ENCODE measurements at places on chromosomes 3 and 15.

GRCh38 chr3:72082776-72083462 is 298.0 kb upstream of the PROK2 start:
- no peak for DNase-seq

DNA sequence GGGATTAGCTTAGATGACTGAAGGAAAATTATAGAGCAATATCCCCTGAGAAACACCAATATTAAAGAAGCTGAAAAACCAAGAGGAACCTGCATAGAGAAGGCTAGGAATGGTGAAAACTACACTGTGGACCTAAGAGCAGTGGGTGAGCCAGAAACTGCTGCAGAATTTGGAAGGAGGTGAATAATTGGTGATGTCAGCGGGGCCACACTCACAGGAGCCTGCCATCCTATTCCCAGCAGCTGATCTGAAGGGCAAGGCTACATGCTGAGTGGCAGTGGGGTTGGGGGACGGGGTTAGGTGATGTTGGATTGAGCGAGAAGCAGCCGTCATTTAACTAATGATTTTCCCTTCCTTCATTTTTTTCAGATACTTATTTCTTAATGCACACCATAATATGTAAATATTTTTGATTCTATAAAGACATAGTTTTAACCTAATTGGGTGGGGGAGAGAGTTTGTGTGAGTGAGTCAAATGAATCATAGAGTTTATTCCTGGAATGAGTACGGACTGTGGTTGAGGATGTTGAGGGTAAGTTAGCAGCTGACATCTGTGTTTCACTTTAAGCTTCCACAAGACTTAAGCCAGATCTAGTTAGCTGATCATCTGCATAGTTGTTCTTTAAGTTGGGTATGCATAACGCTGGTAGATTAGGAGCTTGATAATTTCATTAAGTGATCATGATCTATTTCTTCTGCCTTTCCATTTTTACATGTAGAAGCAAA is 222.8 kb downstream of the PTPRG start:
- DNase-seq: no peak

DNA sequence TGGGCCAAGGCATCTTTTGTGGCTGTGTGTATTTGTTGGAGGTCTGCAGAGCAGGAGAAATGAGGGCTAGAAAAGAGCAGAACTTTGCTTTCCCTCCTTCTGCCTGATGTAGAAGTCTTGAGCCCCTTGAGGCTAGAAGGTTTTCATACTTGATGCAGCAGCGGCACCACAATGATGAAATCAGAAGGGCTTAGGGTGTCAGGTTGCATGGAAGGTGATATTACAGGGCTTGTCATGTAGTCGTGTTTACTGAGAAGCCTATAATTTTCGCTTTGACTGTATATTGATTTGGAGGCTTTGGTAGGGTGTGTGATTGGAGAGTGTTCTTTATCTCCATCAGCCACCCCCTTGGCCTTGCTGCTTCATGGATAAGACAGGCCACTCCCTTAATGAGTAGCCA is 339.8 kb downstream of the THSD4 start:
- DNase-seq: no peak

DNA sequence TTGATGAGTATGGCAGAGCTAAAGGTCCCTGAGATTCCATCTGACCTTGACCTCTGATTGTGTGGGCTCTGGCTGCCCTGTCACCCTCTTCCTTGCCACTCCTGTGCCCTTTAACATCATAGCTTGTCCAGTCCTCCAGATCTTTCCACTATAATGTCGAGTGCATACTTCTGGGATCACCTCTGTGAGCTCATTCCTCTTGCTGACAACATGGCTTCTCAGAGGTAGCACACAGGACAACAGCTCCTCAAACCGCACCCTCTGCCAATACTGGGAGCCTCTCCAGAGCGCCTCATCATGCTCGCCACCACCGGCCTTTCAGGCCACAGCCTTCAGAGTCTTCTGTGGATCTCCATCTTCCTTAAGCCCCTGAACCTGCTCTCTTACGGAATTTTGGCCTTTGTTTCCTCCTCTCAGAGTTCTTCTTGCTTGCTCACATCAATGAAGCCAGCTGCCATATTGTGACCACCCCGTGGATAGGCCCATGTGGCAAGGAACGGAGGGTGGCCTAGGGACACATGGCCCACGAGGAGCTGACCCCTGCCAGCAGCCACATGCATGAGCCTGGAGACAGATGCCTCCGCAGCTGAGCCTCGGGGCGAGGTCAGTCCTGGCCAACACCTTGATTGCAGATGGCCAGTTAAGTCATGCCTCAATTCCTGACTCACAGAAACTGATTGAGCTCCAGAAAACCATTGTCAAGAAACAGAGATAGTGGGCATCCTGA is 31.1 kb downstream of the PLA2G4D start:
- no peak for DNase-seq

GRCh38 chr15:88440021-88440420 is 27.2 kb downstream of the MRPL46 start:
- DNase-seq: no peak

DNA sequence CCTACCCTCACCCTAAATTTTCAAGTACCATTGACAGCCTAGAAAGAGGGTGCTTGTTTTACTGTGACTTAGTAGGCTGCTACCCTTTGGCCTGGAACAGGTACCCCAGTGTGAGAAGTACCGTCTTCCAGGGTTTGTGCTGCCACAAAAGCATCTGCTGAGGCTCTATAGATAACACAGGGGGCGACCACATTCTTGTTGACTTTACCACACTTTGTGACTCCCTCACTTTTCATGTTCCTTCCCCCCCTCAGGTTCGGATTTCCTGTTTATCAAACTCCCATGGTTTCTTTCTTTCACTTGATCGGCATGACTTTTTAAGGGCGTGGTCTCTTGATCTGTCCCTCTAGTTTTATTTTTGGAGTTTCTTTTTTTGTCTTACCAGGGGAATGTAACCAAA is 23.5 kb downstream of the EXOG start:
- DNase-seq: no peak

GRCh38 chr3:34947834-34948233 is 691.5 kb upstream of the ARPP21 start:
- no peak for DNase-seq

DNA sequence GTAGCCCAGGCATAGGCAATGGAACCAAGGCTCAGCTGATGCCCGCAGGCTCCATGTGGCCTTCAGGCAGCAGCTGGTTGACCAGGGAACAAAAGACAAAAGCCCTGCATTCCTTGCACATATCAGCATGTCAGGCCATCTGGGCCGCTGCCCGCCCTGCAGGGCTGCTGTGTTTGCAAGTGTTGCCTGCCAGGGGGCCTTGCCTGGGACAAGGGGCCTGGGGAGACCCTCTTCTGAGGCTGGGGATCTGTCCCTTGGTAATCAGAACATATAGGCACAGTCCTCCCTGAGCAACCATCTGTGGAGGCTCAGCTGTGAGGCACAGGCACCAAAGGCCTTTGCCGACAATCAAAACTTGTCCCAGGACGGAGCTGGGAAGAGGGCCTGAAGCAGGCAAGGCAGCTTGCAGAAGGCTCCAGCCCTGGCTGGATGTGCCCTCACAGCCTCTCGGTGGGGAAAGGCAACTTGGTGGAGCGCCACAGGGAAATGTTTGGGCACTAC is 138.2 kb downstream of the TPRA1 start:
- no peak for DNase-seq

GRCh38 chr15:31511707-31512310 is 185.2 kb downstream of the KLF13 start:
- DNase-seq: no peak

DNA sequence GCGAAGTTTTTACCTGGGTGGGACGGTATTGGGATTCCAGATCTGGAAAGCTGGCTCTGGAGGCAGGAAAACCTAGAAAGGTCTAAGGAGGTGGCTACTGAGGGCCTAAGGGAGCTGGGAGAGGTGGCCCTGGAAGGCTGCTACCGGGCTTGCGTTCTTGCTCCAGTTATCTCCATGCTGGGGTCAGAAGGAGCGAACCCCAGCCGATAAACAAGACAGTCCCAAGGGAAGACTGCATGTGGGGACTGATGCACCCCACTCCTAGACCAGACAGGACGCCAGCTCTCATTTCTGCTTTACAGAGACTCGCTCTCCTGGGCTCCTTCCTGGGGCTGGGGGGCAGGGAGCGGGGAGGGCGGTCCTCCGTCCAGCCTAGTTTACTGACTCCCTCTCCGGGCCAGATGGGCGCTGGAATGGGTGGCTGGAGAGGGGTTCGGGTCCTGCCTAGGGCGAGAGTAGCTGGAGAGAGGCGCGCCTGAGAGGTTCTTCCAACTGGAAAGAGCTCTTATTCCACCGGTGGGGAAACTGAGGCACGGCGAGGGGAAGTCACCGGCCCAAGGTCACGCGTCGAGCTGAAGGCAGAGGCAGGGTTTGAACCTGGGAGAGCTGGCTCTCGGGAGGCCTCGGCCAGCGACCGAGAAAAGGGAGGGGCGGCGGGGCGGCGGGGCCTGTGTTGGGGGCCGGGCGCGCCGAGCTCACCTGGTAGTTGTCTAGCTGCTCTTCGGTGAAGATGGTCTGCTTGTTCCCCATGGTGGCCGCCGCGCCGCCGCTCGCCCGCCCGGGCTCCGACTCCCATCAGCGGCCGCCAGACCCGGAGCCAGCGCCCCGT is 565 bp downstream of the CIB2 start:
- no peak for DNase-seq

DNA sequence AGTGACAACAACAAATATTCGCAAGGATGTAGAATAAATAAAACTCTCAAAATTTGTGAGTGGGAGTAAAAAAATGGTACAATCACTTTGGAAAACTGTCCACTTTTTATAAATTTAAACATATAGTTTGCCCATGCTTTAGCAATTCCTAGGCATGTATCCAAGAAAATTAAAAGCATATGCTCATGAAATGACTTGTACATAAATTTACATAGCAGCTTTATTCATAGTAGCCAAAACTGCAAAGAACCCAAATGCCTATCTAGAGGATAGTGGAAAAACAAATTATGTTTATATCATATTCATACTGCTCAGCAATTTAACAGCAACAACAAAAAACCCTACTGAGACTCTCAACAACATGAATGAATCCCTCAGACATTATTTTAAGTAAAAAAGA is 363.6 kb upstream of the CCDC54 start:
- no peak for DNase-seq

GRCh38 chr3:159848348-159849118 is 140.1 kb upstream of the IL12A start:
- no peak for DNase-seq

DNA sequence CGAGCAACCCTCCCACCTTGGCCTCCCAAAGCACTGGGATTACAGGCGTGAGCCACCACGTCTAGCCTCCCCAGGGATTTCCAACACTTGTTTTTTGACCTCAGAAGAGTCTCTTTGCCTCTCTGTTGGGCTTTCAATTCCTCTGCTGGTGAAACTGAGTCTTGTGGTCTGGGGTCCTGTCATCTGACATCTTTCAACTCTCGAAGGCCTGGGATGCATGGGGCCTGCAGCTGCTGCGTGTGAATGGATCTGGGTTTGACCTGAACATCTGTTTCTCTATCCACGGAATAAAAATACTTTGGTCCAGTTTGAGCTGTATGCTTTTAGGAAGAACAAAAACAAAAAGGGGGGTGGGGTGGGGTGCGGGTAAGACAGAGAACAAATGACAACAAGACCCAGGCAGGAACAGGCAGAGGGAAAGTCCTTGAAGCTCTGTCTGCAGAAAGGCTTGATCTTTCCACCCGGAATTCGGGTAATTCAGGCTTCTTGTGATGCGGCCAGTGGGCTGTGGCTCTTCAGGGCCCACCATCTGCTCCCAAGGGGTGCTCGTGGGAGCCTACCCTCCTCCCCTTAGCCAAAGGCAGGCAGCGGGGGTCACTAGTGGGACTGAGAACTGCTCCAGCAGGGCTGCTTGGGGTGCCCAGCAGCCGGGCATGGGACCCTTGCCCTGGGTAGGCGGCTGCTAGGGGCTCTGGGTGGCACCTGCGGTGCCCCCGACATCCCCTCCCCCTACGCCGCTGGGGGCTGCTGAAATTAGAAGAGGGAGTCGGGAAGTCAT is 71.5 kb downstream of the SLC12A8 start:
- DNase-seq: no peak

DNA sequence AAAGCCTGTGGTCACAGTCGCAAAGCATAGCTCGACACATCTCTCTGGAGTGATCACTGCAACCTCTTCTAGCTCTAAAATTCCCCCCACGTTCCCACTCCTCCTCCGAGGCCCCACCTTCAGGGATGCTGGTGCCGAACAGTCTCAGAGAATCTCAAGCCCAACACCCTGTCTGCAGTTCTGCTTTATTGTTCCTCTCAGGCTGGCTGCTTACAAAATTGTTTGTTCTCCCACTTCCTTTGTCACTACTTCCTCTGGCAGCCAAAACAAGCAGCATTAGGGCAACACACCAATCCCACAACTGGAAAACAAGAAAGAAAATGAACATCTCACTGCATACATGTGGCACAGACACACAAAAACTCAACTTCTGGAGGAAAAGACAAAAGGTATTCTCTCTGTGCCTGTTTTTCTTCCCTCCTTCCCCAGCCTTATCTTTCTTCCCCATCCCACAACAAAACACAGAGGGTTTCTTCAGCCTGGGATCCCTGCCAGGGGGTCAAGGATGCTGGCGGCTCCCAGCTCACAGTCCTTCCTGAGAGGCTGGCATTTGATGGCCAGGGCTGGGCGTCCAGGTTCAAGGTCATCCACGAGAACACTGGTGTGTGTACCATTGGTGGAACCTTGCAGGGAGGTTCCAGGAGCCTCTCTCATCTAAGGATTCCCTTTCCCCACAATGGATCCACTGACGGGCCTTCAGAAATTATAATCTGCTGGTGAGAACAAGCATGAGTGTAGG is 108.4 kb downstream of the TMCO5A start:
- DNase-seq: no peak

DNA sequence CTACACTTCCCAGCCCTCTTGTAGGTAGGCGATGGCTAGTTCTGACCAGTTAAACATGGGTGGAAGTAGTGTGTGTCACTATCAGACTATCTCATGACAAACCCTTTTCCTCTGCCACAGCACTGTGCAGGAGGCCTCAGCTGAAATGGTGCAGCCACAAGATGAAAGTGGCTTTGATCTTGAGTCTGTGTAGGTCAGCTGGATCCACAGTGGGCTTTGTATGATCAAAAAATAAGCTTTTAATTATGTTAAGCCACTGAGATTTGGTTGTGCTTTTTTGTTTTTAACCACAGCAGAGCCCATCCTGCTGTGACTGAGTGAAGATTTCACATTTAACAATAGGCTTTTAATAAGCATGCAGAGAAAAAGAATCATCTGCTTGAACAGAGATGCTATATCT is 19.7 kb downstream of the RCN2 start:
- no peak for DNase-seq

DNA sequence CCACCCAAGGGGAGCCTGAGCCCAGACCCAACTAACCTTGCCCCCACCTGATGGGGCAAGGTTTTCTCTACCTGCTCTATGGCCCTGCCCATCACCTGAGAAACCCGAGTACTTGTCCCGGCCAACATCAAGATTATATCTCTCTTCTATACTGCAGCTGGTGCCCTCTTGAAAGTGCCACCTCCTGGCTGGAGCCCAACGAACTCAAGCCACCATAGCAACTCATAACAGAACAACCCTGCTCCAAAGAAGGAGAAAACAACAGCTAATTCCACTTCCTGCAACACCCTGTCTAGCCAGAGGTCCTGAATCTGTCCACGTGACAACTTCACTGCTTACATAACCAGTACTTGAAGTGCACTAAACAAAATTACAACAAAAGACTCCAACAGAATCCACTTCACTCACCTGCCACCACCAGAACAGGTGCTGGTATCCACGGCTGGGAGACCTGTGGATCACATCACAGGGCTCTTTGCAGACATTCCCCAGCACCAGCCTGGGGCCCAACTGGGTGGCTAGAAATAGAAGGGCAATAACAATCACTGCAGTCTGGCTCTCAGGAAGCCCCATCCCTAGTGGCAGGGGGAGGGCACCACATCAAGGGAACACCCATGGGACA is 49.2 kb downstream of the PIERCE2 start:
- DNase-seq: no peak

- no peak for DNase-seq
Measured at GRCh38 chr3:160577556-160578195, 12.3 kb upstream of the KPNA4 start.

GRCh38 chr3:56915966-56916586 is 114.3 kb upstream of the ARHGEF3 start:
- peak; percentile 82 for DNase-seq

Measured in AML-193 (cell line).